ENCODE measurements at places on chromosomes 6 and 20. TPM values are rescaled to one million over a fixed set of nuclear protein-coding genes. Genes with fewer than 3 reads are reported as not detected.
A peak's percentile ranks its signal among the peaks of the same experiment; 100 is the strongest.

The FAM229B gene
- 12.0 TPM for total RNA-seq

The SPTLC3 gene
- 1.1 TPM for total RNA-seq

The SLC22A2 gene
- not detected for total RNA-seq

The SIRPB2 gene
- total RNA-seq, result not detected

The CHRNA4 gene
- not detected for total RNA-seq

The SMIM8 gene
- total RNA-seq, result 2.0 TPM

The SFTA2 gene
- total RNA-seq, result not detected

The KCNK5 gene
- not detected for total RNA-seq

The SIGLEC1 gene
- not detected for total RNA-seq

- DNase-seq, result peak; percentile 77
- no peaks in the 10 kb centered on the region for H3K36me3 ChIP-seq
- H3K4me1 ChIP-seq, result peaks cover 30% of the 10 kb centered on the region
- peak overlapping the region; percentile 10 for H3K27ac ChIP-seq
Observed at GRCh38 chr6:140857739-140858380, 1274.9 kb upstream of the GJE1 start.

- H3K4me3 ChIP-seq, result peak overlapping the region; percentile 92
- peak overlapping the region; percentile 96 for H3K27ac ChIP-seq
- peaks cover 32% of the 10 kb centered on the region for H3K4me1 ChIP-seq
- DNase-seq, result peak; percentile 66
- H3K36me3 ChIP-seq, result no peaks in the 10 kb centered on the region
Observed at GRCh38 chr6:145815309-145816274, 997 bp upstream of the FBXO30 start.

- H3K27ac ChIP-seq, result no peak overlapping the region
- H3K4me3 ChIP-seq, result no peak overlapping the region
Observed at GRCh38 chr20:3304456-3304855, 65.5 kb upstream of the SLC4A11 start.

DNA sequence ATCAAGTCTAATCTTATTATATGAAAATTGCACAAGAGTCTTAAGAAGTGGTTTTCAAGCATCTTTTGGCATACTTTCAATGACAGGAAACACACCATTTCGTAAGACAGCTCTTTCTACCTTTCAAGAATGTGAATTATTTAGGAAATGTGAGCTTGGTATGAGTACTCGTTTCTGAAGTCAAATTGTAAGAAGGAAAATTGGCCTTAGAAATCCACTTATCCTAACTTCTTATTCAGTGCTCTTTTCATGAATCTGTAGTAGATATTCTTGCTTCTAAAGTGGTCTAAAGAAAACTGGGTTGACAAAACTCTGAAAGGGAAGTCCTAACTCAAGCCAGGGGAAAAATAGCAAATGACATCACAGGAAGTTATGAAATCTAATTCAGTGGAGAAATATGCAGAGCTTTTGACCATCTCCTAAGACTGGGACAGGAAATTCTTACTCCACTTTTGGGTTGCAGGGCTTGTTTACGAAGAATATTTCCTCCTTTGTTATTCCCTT lies 38.5 kb upstream of the OGFRL1 start:
- peak overlapping the region; percentile 62 for H3K4me3 ChIP-seq
- peak overlapping the region; percentile 76 for H3K27ac ChIP-seq
- no peaks in the 10 kb centered on the region for H3K27me3 ChIP-seq
- peaks cover 42% of the 10 kb centered on the region for H3K4me1 ChIP-seq

DNA sequence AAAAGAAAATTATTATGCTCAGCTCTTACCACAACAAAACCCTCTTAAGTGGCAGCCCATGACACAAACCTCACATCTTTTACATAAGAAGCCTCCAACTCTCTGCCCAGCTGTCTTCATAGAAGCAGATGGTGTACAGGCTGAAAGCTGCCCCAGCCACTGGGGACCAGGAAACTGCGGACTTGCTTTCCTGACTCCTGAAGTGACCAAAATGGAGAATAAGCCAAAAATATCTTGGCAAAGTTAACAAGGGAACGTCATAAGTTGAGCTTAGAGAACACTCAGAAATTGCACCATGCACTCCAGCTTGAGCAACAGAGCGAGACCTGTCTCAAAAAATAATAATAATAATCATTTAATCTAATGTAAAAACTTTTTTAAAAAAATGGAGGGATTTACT lies 160.3 kb upstream of the CDYL start:
- H3K4me3 ChIP-seq, result no peak overlapping the region
- peak; percentile 52 for DNase-seq
- H3K27me3 ChIP-seq, result no peaks in the 10 kb centered on the region
- no peak overlapping the region for H3K27ac ChIP-seq
- peaks cover 24% of the 10 kb centered on the region for H3K4me1 ChIP-seq

GRCh38 chr20:60144404-60144803 lies 186.2 kb downstream of the CDH26 start:
- no peaks in the 10 kb centered on the region for H3K27me3 ChIP-seq
- no peak overlapping the region for H3K27ac ChIP-seq
- no peaks in the 10 kb centered on the region for H3K36me3 ChIP-seq

GRCh38 chr20:25668446-25668845 lies 28.2 kb downstream of the ZNF337 start:
- no peak overlapping the region for H3K27ac ChIP-seq
- no peak for DNase-seq
- H3K4me3 ChIP-seq, result no peak overlapping the region
- peaks cover 5% of the 10 kb centered on the region for H3K4me1 ChIP-seq

- H3K36me3 ChIP-seq, result peaks cover 96% of the 10 kb centered on the region
- H3K27me3 ChIP-seq, result no peaks in the 10 kb centered on the region
- no peak overlapping the region for H3K4me3 ChIP-seq
- H3K4me1 ChIP-seq, result peaks cover 19% of the 10 kb centered on the region
- peak overlapping the region; percentile 21 for H3K27ac ChIP-seq
Observed at GRCh38 chr20:35721621-35722020, 20.4 kb downstream of the RBM39 start.

DNA sequence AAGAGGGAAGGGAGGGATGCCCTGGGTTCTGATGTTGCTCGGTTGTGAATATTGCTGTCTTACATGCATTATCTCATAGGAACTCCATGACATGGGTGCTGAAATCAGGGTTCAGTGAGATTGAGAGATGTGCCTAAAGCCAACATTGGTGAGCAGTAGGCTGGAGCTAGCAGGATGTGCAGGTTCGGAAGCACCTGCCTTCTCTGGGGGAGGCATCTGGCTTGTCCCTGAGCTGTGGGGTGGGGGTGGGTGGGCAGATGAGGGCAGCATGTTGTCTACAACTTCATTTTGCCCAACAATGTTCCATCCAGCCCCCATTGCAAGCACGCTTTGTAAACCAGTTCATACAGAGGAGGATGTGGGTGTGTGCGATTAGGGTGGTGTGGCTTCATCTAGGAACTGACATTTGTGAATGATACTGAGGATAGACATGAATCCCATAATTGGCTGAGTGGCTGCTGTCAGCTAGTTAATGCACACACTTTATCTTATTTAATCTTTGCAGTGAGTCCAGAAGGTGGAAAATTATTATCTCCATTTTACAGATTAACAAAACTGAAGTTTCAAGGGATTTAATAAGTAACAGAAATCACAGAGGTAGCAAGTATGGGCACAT lies 119.4 kb downstream of the SYNDIG1 start:
- no peaks in the 10 kb centered on the region for H3K27me3 ChIP-seq
- no peak overlapping the region for H3K4me3 ChIP-seq
- 0 out of 2 replicates have a peak, but pooled peaks cover 3% of the 10 kb centered on the region for H3K4me1 ChIP-seq
- no peak overlapping the region for H3K27ac ChIP-seq
